Urinary bladder (tissue), 4 donors: ENCODE measurements at places on chromosomes 4 and X. TPM values are rescaled to one million over a fixed set of nuclear protein-coding genes. Genes with fewer than 3 reads are reported as not detected.

The CFP gene
- total RNA-seq: 0.79 TPM

The FAT1 gene
- 215 TPM for total RNA-seq

DNA sequence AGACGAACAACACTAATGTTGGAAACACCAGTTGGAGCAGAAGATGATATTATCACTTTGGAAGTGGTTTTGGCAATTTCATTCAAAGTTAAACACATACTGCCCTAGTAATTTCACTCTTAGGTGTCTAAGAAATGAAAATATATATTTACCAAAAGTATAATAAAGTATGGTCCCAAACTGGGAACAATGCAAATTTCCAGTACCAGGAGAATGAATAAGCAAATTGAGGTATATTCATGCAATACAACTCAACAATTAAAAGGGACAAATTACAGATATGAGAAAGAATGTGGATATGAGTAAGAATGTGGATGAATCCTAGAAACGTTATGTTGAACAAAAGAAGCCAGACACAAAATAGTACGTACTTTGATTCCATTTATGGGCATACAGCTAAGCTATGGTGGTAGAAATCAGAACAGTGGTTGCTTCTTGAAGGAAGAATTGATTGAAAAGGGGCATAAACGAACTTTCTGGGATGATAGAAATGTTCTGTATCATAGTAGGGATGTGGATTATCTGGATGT is 10.0 kb downstream of the ELMOD2 start:
- no peak for DNase-seq

DNA sequence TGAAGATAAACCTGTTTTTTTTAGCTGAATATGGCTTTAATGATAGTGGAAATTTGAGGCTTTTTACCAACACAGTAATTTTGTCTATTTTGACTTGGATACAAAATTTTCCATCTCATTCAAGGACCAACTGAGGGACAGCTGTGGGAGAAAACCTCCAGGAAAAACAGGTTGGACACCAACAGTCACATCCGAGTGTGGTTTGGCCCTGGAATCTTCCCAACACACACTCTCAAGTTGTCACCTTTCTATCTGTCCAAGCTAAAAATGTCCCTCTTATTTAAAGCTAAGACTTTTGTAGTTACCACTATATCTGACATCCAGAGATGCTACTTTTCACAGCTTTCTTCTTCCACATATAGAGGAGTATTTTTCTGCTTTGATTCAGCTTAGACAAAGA is 404.9 kb downstream of the PCDH7 start:
- DNase-seq: no peak

GRCh38 chr4:27921231-27921630 is 1060.6 kb downstream of the STIM2 start:
- no peak for DNase-seq

GRCh38 chr4:789571-790465 is 36.1 kb downstream of the CPLX1 start:
- no peak for DNase-seq

GRCh38 chrX:148682206-148682605 is 181.8 kb downstream of the AFF2 start:
- no peak for DNase-seq

DNA sequence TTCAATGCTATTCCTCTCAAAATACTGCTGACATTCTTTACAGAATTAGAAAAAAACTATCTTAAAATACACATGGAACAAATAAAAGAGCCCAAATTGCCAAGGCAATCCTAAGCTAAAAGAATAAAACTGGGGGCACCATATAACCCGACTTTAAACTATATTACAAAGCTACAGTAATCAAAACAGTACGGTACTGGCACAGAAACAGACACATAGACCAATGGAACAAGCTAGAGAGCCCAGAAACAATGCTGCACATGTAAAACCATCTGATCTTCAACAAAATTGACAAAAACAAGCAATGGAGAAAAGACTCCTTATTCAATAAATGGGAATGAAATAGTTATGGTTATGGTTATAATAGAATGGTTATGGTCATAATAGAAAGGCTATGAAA is 482.6 kb downstream of the IDS start:
- DNase-seq: no peak

DNA sequence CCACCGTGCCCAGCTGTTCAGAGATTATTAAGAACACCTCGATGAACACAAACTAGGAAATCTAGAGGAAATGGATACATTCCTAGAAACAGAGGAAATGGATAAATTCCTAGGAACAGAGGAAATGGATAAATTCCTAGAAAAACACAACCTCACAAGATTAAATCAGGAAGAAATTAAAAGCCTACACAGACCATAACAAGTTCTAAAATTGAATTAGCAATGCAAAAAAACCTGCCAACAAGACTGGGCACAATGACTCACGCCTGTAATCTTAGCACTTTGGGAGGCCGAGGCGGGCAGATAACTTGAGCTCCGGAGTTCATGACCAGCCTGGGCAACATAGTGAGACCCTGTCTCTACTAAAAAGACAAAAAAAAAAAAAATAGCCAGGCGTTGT is 13.1 kb upstream of the IDS start:
- no peak for DNase-seq
